Stimulated activated CD4-positive, alpha-beta T cell treated with anti-CD3 and anti-CD28 coated beads, TNF-alpha, amount 100 ng/mL, for 24 hours (primary cell): ENCODE measurements at places on chromosomes 1 and 21.

- no peak for DNase-seq
These were observed 50.6 kb downstream of the TNFRSF8 start for GRCh38 chr1:12113433-12114339.

- no peak for DNase-seq
These were observed 33.2 kb upstream of the KANK4 start for GRCh38 chr1:62352387-62352786.

- DNase-seq, result no peak
These were observed 361.4 kb upstream of the PTBP2 start for GRCh38 chr1:96360036-96360795.

DNA sequence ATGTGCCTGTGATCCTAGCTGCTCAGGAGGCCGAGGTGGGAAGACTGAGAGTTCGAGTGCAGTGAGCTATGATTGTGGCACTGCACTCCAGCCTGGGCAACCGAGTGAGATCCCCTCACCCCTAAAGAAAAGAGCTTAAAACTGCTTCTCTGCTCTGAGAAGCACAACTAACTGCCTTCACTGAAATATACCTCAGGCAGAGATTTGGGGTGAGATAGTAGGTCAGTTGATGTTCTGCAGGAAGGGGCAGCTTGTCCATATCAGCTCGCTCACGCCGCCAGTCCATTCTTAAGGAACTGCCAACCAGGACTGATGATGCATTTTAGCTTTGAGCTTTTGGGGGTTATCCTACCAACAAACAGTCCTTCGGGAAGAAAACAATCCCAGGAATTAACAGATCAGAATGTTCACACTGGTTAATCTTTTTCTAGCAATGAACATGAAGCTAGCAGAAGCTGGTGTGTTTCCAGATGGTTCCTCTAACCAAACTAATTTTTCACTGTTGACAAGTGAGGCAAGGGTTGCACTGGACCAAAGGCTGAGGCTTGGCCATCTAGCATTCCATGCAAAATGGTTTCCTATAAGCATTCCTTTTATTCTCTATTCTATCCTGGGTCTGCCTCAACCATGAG, 31.6 kb downstream of the LHX4 start:
- no peak for DNase-seq

DNA sequence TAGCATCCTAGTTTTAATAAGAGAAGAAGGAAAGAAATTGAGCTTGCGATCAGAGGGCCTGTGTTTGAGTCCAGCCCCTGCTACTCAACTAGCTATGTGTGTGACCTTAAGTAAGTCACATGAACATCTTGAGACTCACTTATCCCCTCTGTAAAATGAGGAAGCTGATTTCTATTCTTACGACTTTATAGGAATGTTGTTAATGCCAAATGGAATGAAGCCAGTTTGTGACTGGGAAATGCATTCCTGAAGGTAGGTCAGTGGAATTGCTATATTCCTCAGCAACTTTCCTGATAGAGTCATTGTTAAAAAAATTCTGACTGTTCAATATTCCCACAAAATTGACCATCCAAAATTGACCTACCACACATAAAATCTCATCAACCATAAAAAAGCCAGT, 14.9 kb downstream of the FASLG start:
- DNase-seq, result no peak

GRCh38 chr1:204321665-204322064, 38.1 kb downstream of the PLEKHA6 start:
- no peak for DNase-seq

- DNase-seq, result no peak
These were observed 15.6 kb upstream of the TACSTD2 start for GRCh38 chr1:58592522-58593134.

DNA sequence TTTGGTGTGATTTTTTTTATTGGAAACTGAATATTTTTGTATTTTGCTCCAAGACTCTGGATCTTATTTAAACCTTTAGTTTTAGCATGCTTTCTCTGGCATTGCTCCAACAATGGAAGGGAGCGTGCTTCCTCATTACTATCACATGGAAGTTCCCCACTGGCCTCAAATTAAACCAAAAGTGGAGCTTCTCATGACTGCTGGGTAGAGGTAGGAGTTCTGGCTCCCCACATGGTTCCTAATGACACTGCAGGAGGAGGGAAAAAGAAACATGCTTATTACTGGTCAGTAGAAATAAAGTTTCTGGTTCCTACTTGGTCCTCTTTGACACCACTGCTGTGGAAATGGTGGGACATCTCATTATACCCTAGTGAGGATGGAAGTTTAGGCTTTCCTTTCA, 310.5 kb downstream of the PTGER3 start:
- DNase-seq, result no peak

- no peak for DNase-seq
These were observed 65.4 kb downstream of the RPE65 start for GRCh38 chr1:68384321-68384813.

- no peak for DNase-seq
These were observed 17.4 kb downstream of the CNST start for GRCh38 chr1:246583448-246584185.

GRCh38 chr1:116915086-116915661, 5.5 kb downstream of the PTGFRN start:
- no peak for DNase-seq

- no peak for DNase-seq
These were observed 6.9 kb downstream of the LAX1 start for GRCh38 chr1:203771901-203772301.
